ENCODE measurements at places on chromosomes 2 and 18.

GRCh38 chr2:98771721-98772524 is 41.0 kb upstream of the MGAT4A start:
- DNase-seq = peak; percentile 37

- no peak for DNase-seq
These were observed 13.1 kb downstream of the PKDCC start for GRCh38 chr2:42060718-42061619.

DNA sequence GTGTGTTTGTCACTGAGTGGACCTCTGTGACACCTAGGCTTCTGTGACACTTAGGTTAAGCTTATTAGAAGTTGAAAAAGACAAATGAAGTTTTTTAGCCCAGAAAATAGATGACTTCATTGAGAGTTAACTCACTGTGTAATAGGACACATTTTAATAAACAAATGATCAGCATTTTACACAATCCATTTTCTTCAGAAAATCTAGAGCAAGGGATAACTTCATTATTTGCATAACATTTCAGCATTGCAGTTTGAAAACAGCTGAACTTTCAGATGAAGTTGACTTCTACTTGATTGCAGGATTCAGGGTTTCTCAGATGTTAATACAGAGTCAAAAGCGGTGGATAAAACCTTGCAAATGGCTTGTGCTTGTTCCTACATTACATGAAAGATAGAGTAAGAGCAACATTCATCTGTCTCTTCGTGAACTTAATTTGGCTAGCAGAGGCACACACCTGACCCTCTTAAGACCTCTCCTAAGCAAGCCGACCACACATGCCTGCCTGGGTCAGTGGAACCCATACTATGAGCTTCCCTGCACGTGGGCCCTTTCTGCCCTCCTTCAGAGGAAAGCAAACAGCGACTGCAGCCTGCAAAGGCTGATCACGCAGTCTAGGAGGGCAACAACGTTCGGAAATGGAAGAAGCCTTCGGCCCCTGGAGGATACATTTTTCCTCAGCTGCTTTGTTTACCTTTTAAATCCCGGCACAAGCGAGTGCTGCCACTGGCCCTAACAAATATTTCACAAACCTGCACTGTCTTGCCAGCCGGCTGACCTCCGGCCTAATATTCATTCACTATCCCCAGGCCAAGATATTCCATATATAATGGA is 16.6 kb downstream of the ITGB1BP1 start:
- DNase-seq = no peak

GRCh38 chr2:46179037-46179621 is 118.1 kb upstream of the EPAS1 start:
- no peak for DNase-seq

DNA sequence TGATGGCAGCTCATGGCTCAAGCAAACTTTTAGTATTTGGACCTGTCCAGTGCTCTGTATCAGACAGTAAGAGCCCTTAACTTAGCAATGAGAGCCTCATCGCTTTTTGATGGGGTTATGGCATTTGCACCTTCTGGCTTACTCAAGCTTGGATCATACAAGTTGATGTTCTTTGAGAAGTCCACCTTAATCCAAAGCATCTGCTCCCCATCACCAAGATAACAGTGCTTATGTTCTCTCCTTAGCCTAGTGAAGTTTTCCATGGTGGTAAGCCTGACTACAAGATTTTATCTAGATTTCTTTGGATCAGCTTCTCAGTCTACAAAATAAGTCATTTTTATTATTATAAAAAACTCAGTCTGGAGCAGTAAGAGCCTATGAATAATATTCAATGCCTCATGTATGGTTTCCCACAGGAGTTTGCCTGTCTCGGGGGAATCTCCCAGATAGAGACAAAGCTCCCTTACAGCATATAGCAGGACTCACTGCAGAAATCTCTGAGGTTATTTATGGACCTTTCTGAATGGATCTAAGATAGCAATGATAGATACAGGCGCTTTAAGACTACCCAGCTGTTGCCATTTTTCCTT is 472.2 kb upstream of the LINC00305 start:
- no peak for DNase-seq

- no peak for DNase-seq
These were observed 20.6 kb downstream of the SMAD7 start for GRCh38 chr18:48929941-48930713.

DNA sequence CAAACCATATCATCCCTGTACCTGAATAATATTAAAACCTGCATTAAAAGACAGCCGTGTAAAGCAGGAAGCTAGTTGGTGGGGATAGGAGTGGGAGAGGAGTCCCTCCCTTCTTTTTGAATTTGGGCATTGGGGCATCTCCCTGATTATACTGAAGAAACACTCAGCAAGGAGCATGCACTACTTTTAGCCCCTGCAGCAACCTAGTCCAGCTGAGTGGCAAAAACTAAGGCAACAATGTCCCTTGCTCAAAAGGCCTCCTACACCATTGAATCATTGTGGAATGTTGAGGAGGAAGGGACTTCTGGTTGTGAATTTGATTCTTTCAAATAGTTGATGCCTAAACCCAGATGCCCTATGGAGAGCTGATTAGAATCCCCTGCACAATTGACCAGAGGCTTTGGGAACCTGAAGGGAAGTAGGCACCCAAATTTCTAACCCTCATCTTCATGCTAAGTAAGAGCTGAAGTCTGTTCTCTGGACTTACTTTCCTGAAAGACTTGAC is 111.7 kb downstream of the DDX1 start:
- no peak for DNase-seq

DNA sequence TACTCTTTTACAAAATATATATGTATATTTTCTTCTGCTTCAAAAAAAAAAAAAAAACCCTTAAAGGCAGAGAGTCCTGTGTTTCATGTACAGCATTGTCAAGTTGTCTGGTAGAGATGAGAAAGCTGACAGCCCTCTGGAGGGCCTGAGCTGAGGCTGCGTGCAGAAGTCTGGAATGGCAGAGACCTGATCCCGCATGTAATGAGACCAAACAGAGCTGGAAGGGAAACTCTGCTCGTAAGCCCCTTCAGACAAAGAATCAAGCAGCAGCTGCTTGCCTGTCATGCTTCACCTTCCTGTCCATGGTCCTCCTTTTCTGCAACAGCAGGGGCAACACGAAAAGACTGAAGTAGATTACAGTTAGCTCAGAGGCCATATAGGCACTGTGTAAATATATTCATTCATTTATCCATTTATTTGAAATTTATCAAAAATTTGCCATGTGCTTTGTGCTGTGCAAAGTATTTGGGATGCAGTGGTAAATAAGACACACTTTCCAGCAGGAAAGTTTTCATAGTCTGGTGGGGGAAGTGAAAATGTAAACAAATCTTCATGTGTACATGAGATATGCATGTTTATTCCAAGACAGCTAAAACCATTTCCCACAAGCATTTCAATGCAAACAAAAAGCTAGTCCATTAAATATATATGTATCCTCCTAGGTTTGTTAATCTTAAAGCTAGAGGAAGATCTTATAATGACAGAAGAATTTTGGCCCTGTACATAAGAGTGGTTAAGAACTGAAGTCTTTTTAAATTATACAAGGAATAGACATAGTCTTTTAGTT is 912.7 kb downstream of the CPS1 start:
- no peak for DNase-seq

- no peak for DNase-seq
These were observed 506.7 kb upstream of the CNTNAP5 start for GRCh38 chr2:123518367-123518766.

- no peak for DNase-seq
These were observed 15.4 kb upstream of the XDH start for GRCh38 chr2:31429759-31430438.

GRCh38 chr2:70400539-70400938 is 98.7 kb upstream of the FAM136A start:
- DNase-seq = no peak

DNA sequence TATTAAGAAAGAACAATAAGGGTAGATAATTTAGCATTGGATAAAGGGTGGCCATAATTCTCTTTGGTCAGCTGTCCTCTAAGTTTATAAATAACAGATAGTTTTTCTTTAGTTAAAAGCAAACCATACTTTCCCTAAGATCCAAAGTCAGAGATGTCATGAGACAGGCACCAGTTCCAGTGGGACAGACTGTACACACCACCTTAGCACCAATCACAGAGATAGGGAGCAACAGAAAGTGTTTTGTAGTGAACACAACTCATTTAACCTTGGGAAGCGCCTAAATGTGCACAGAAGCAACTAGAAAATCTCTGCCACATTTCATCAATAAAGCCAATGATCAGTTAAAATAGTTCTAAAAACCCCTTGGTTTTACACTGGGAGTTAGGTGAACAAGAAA is 186.8 kb upstream of the SMAD7 start:
- DNase-seq = no peak

DNA sequence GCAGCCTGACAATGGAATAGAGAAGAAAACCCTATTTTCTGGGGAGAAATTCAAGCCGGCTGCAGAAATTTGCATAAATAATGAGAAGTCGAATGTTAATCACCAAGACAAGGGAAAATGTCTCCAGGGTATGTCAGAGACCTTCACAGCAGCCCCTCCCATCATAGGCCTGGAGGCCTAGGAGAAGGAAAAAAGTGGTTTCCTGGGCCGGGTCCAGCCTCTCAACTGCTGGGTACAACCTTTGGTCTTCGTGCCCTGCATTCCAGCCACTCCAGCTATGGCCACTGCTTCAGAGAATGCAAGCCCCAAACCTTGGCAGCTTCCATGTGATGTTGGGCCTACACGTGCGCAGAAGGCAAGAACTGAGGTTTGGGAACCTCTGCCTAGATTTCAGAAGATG is 6.0 kb upstream of the SCRN3 start:
- DNase-seq = no peak

DNA sequence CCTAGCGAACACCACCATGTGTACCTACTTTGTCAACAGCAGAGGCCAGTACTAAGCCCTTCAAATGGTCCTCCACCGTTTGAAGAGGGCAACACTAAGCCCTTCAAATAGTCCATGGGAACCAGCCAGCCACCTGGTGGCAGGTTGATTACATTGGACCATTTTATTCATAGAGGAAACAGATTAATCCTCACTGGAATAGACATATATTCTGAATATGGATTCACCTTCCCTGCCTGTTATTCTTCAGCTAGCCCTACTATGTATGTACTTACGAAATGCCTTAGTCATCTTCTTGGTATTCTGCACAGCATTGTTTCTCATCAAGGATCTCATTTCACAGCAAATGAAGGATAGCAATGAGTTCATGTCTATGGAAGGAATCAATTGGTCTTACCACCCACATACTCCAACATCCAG is 10.0 kb upstream of the ZNF396 start:
- DNase-seq = no peak

DNA sequence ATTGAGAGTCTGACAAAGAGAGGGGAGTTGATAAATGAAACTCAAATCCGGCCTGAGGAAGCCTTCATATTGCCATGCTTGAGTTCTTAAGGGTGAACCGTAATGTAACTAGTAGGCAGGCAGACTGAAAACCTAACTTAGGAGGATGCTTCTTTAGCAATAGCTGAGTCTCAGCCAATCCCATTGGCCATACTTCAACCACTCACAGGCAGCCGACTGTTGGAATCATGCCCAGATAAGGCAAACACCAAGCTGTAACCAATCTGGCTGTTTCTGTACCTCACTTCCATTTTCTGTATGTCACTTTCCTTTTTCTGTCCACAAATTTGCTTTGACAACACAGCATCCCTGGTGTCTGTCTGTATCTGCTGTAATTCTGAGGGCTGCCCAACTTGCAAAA is 39.5 kb downstream of the TPRKB start:
- DNase-seq = no peak

- no peak for DNase-seq
These were observed 78.7 kb downstream of the RTTN start for GRCh38 chr18:70126832-70127231.

GRCh38 chr2:121478996-121479745 is 51.5 kb upstream of the RNU4ATAC start:
- no peak for DNase-seq

DNA sequence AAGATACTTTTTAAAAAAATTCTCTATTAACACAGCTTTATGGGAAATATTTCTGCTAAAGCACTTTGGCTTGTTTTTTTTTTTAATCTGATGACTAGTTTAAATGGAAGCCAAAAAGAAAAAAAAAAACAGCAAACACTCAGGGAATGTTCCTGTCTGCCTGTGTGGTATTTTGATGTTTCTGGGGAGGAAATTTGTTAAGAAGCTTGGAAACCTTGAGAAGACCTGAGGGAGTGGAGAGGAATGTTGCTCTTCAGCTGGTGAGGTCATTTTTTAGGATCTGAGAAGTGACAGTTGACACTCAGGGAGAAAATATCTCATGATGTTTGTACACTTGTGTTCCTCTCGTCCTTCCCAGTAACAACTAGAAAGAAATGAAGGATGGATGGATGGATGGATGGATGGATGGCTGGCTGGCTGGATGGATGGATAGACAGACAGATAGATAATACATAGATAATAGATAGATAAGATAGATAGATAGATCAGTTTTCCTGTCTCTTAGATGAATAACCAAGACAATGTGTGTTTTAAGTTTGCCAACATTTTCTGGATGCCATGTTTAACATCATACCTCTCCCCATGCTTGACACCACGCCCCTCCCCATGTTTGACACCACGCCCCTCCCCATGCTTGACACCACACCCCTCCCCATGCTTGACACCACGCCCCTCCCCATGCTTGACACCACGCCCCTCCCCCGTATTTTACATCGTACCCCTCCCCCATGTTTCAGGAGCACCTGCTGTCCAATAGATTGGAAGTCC is 84.8 kb downstream of the CTIF start:
- DNase-seq = no peak

- no peak for DNase-seq
These were observed 24.9 kb upstream of the ERICH2 start for GRCh38 chr2:170745305-170745704.

GRCh38 chr2:2613279-2614199 is 282.5 kb upstream of the MYT1L start:
- DNase-seq = peak; percentile 61

- DNase-seq = no peak
These were observed 58.2 kb upstream of the REG3G start for GRCh38 chr2:78967294-78967693.

DNA sequence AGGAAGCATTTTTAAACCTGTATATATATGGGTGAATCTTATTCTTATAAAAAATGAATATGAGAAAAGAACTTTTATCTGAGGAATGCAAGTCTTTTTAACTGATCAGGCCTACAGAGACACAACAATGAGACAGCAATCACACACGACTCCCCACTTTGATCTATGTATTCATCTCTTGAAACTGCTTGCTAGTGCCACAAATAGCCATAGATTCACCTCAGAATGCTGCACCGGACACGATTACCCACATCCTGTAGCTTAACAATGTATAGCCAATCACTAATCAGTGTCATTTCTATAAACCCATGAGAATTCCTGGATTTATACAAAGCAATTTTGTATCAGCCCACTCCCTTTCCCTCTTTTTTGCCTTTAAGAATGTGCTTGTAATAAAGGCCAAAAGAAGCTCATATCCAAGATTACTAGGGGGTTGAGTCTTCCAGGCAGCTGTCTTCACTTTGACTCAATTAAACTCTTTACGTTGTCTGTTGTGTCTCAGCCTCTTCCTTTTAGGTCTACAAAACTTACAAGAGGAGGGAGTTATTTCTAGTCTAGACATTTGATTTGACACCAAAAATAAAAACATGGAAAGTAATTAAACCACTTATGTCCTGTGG is 94.9 kb downstream of the MBD2 start:
- DNase-seq = no peak

GRCh38 chr2:64263315-64263714 is 119.1 kb upstream of the PELI1 start:
- no peak for DNase-seq

- no peak for DNase-seq
These were observed 334.5 kb downstream of the ARHGAP15 start for GRCh38 chr2:143463719-143464118.

GRCh38 chr2:1987379-1987778 is 243.1 kb upstream of the PXDN start:
- DNase-seq = no peak

Data from stimulated activated CD4-positive, alpha-beta T cell treated with anti-CD3 and anti-CD28 coated beads, TNF-alpha, amount 100 ng/mL, for 4 hours (primary cell).